ENCODE measurements at places on chromosomes 2 and 18. TPM values are rescaled to one million over a fixed set of nuclear protein-coding genes. Genes with fewer than 3 reads are reported as not detected.

DNA sequence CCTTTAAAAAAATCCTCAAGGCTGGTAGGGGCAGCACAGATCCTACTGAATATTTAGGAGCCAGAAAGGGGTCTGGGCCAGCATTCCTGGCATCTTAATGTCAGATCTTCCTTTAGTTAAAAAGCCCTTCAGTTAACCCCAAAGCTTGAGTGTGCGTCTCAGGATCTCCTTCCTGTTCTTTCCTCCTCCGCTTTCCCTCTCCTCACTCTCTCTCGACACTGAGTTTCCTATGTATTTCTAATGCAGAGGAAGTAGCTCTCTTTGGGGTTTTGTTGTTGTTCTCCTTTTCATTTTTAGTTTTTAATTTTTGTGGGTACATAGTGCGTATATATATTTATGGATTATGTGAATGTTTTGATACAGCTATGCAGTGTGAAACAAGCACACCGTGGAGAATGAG, 109.9 kb upstream of the COPS8 start:
- no peak for DNase-seq

GRCh38 chr2:234502285-234502918, 5.5 kb upstream of the ARL4C start:
- no peak for DNase-seq

Gene AAK1
- total RNA-seq, result 52.3 TPM

DNA sequence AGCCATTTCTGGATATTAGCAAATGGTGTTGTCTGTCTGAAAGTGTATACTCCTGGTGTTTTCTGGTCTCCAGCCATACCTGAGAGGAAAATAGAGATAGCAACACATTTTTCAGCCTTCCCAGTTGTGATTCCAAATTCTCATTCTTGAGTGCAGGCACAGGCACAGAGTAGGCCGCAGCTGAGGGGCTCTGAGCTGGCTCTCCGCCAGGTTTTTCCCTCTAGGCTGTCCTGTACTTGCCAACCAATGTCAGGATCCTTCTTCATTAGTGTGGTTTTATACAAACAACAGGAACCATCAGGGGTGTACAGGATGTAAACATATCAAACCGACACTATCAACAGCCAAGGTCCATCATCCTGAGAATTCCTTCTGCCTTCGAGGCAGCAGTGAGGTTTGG, 1733.6 kb upstream of the CELF4 start:
- no peak for DNase-seq

DNA sequence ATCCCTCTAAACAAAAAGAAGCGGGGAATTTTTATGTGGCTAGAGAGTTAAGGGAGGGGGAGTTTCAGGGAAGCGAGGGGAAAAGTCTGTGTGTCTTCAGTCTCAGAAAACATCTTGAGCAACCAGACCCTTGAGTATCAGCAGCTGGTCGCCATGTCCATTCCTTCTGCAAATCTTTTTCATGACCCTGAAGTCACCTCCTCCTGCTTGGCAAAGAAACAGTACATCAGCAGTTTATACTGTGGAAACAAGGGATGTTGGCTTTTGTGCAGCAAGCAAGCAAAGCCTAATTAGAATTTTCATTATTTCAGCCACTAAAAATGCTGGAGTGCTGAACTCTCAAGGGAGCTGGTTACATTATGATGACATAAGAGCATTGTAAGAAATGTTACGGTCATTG, 187.4 kb upstream of the SLC8A1 start:
- no peak for DNase-seq

GRCh38 chr18:12053289-12053688, 40.4 kb upstream of the ANKRD62 start:
- no peak for DNase-seq

Data from upper lobe of left lung (tissue), 6 donors.